ENCODE measurements at places on chromosomes 1 and 21. TPM values are rescaled to one million over a fixed set of nuclear protein-coding genes. Genes with fewer than 3 reads are reported as not detected.

DNA sequence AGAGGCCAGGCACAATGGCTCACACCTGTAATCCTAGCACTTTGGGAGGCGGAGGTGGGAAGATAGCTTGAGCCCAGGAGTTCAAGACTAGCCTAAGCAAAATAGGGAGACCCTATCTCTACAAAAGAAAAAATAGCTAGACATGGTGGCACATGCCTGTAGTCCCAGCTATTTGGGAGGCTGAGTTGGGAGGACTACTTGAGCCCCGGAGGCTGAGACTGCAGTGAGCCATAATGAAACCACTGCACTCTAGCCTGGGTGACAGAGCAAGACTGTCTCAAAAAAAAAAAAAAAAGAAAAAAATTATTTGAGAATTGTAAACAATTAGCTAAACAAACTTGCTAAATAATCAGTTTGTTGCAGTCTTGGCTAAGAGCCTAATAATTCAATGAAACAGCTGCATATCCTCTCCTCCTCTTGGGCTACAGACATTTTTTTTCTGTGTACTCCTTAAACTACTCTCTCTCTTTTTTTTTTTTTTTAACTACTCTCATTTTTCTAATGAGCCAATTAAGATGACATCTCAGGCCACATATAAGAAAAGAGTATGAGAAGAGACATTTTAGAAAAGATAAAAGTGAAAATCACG is 10.5 kb upstream of the DNAJB4 start:
- DNase-seq = no peak

DNA sequence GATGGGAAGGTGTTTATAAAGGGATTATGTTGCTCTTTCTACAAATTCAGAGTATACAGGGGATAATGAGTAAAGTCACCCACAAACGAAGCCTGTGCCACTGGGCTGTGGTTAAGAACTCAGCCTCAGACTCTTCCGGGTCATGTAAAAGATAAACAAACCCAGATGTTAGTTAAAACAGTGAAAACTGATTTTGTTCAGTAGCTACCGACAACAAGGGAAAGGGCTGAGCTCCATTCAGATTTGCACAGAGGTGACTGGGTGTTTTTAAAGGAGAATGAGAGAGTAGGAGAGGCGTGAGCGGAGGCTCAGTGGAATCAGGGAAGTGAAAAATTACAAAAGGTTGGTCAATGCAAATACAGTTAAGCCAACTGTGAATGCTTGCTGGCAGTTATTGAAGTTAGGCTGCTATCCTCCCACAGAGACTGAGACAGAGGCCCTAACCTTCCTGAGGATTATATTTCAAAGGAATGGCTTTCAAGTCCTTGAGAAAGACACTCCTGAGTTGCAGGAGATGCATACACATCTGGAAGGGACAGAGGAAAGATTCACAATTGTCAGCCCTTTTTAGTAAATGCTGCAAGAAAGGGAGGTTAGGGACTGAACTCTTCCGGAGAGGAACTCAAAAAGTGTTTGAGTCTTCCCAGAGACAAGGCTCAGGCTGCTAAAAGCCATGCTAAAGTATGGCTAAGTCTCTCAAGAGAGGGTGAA is 29.9 kb upstream of the SAMD13 start:
- DNase-seq = no peak

DNA sequence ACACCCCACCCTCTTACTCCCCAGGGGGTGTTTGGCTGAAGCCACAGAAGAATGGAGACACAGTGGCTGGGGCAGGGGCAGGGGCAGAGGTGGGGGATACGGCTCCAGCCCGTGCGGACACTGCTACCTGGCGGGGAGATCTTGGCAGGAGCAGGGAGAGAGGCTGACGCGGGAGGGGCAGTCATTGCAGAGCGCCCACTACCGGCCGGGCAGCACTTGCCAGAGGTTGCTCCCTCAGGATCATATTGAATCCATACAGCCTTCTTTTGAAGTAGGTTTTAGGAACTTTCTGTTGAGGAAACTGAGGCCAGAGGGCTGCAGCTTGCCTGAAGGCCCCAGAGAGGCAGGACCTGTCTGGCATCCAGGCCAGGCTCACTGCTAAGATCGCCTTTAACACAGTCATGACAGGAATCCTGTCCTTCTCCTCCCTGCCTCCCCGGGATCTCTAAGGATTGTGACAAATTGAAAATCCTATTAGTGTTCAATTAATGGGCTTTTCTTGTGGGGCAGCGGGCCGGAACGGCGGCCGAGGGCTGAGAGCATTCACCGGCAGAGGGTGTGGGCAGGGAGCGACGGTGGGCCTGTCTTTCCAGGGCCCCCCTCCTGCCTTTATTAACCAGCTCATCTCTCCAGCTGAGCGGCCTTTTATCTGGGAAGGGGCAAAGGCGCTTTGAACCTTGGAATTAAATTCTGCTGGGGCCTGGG is 65.5 kb upstream of the WNT4 start:
- DNase-seq = no peak

DNA sequence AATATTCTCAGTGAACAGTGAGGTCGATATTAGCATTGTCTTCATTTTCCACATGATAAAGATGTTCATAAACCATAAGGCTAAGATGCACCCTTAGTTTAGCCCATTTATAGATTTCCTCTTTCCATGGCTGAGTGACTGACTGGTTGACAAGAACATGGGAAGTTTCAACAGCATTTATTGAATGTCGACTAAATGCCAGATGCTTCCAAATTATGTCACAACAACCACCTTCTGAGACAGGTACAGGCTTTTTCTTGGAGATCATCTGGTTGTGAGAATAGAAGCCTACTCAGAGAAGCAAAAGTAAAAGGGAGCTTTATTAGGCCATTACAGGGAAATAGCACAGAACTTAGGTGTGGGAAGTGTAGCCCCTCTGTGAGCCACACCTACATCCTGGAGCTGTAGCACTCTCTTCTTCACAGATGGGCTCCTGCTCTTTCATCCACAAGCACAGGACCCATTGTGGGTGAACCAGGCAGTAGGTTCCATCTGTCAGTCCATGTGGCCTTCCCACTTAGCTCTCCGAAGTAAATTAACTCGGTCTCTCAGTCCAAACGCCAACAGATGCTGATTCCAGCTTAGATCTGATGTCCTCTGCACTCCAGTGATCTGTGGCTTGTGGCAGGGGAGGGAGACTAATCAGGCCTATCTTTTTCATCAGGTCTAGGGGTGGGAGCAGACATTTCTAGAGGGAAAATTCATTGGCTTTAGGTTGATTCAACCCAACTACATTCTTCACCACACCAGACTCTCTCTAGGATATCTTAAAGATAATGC is 14.3 kb downstream of the ATP2B4 start:
- DNase-seq = no peak

DNA sequence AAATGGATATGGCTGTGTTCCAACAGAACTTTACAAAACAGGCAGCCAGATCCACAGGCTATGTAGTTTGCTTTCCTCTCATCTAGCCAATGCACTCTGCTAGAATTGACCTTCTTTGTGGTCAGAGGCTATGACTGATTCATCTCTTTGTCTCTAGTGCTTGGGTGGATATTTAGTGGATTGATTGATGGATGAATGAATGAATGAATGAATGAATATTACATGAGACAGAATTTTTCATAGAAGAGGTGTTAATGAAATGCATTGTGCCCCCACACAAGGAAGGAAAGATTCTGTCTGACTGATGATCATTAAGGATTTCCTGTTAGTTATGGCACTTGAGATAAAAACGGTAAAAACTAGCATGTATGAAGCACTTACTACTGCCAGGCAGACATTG is 50.5 kb upstream of the ZYG11A start:
- no peak for DNase-seq

DNA sequence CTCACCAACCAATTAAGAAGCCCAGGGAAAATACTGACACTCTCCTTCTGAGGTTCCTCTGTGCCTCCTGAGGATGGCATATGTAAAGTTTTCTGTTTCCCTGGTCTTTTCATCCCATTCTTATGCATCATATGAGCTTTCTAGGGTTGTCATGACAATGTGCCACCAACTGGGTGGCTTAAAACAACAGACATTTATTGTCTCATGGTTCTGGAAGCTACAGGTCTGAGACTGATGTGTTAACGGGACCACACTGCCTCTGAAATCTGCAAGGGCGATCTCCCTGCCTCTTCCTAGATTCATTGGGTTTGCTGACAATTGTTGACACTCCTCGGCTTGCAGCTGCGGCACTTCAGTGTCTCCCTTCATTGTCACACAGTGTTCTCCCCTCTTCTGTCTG is 308.4 kb downstream of the RGS7 start:
- DNase-seq = no peak

- no peak for DNase-seq
Measured at GRCh38 chr1:21297975-21298374, 7.7 kb upstream of the ECE1 start.

- no peak for DNase-seq
Measured at GRCh38 chr1:51910221-51911000, 31.9 kb upstream of the NRDC start.

- no peak for DNase-seq
Measured at GRCh38 chr1:158979229-158979628, 30.5 kb upstream of the IFI16 start.

GRCh38 chr1:31663622-31664452 is 19.2 kb upstream of the PEF1 start:
- DNase-seq = no peak

GRCh38 chr1:18535391-18536210 is 54.9 kb downstream of the KLHDC7A start:
- no peak for DNase-seq

- no peak for DNase-seq
Measured at GRCh38 chr1:47738560-47739182, 258.5 kb downstream of the TRABD2B start.

GRCh38 chr1:116738673-116739370 is 15.4 kb upstream of the CD2 start:
- DNase-seq = peak; percentile 91

- no peak for DNase-seq
Measured at GRCh38 chr1:211715971-211716370, 40.5 kb upstream of the NEK2 start.

- DNase-seq = no peak
Measured at GRCh38 chr1:110508028-110508940, 10.7 kb downstream of the KCNA10 start.

DNA sequence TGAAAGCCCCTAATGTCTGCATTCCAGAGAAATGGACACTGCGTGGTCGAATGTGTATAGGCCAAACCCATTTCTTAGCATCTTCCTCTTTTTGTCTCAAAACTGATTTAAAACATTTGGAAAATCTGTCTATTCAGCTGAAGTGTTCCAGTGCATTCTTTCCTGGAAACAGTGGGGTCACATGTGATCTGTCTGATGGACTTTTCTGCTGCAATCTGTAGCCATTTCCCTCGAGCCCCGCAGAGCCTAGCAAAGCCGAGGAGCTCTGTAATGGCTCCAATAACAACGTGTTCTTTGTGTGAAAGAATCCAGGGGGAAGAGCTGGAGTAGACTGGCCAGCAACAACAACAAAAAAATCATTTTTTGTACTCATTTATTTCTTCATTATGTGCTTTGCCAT is 329.3 kb downstream of the BARHL2 start:
- no peak for DNase-seq

DNA sequence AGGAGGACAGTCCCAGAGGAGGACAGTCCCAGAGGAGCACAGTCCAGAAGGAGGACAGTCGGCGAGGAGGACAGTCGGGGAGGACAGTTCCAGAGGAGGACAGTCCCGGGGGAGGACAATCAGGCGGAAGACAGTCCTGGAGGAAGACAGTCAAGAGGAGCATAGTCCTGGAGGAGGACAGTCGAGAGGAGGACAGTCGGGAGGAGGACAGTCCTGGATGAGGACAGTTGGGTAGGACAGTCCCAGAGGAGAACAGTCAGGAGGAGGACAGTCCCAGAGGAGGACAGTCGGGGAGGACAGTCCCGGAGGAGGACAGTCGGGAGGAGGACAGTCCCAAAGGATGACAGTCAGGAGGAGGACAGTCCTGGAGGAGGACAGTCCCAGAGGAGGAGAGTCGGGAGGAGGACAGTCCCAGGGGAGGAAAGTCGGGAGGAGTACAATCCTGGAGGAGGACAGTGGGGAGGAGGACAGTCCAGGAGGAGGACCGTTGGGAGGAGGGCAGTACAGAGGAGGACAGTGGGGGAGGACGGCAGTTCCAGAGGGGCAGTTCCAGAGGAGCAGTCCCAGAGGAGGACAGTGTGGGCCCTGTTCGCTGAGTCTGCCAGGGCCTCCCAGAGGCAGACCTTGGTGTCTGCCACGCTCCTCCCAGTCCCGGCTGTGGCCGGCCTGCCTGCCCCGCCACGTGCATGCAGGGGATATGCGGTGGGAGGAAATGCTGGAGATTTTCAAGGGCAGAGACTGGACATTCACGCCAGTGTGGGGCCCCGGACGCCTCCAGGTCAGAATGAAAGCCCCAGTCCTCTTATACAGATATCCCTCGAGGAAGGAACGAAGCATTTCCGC is 183.8 kb upstream of the ARHGEF16 start:
- DNase-seq = no peak

DNA sequence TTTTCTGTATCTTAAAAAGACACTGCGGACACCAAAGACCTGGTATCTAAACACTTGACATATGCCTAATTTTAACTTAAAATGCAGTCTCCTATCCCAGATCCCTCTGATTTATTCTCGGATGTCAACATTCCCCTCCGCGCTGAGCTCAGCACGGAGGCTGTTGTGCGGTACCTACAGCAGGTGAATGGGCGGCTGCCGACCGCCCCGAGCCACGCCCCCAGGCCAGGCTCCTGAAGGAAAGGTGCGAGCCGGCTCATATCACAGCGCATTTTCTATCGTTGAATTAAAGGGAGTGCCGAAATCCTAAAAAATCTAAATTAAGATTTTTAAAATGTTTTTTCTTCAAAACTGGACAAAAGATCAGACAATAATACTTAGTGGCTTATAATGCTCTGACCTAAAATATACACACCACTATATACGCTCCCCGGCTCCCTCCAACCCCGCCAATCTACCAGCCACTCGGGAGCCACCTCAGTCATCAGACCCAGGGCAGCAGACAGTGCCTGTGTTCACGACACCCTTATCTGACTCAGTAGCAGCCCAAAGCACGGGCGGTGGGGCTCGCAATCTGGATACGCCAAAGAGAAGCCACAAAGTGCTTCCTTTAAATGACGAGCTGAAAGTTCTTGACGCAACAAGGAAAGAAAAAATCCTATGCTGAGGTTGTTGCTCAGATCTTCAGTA is 4.1 kb downstream of the WRAP73 start:
- no peak for DNase-seq

Gene MAEL
- total RNA-seq = not detected

Gene GPR3
- total RNA-seq = 2.4 TPM

Gene CGN
- 3.6 TPM for total RNA-seq

Gene ATXN7L2
- total RNA-seq = 3.4 TPM

Gene OR2T5
- total RNA-seq = not detected

Gene DNAJC16
- 10.8 TPM for total RNA-seq

Gene TEX38
- not detected for total RNA-seq

Gene CLCNKB
- total RNA-seq = not detected

Gene CHD5
- 0.10 TPM for total RNA-seq

Gene RAB42
- 1.5 TPM for total RNA-seq

Gene XKR8
- 4.4 TPM for total RNA-seq

Gene LCE1E
- total RNA-seq = 0.51 TPM

Gene NDUFV3
- total RNA-seq = 45.6 TPM

Gene ILDR2
- total RNA-seq = not detected

Gene PCAT6
- total RNA-seq = 0.67 TPM

Gene DCDC2B
- not detected for total RNA-seq

Gene MTARC1
- 2.1 TPM for total RNA-seq
